ENCODE measurements at places on chromosomes 2 and 18. TPM values are rescaled to one million over a fixed set of nuclear protein-coding genes. Genes with fewer than 3 reads are reported as not detected.

- no peak for DNase-seq
- peak overlapping the region; percentile 71 for H3K27ac ChIP-seq
- no peaks in the 10 kb centered on the region for H3K4me1 ChIP-seq
- H3K27me3 ChIP-seq, result no peaks in the 10 kb centered on the region
These were observed 396.6 kb upstream of the TRIB2 start for GRCh38 chr2:12320027-12320734.

GRCh38 chr18:77102259-77103040 is 30.1 kb downstream of the MBP start:
- no peak overlapping the region for H3K4me3 ChIP-seq
- H3K36me3 ChIP-seq, result no peaks in the 10 kb centered on the region
- no peaks in the 10 kb centered on the region for H3K4me1 ChIP-seq

GRCh38 chr18:45165176-45165713 is 450.0 kb upstream of the SLC14A2 start:
- no peak overlapping the region for H3K4me3 ChIP-seq
- H3K4me1 ChIP-seq, result peaks cover 16% of the 10 kb centered on the region
- no peak overlapping the region for H3K27ac ChIP-seq

GRCh38 chr18:32299484-32299883 is 109.6 kb downstream of the MEP1B start:
- H3K36me3 ChIP-seq, result no peaks in the 10 kb centered on the region
- peaks cover 12% of the 10 kb centered on the region for H3K4me1 ChIP-seq
- DNase-seq, result no peak
- H3K4me3 ChIP-seq, result no peak overlapping the region

DNA sequence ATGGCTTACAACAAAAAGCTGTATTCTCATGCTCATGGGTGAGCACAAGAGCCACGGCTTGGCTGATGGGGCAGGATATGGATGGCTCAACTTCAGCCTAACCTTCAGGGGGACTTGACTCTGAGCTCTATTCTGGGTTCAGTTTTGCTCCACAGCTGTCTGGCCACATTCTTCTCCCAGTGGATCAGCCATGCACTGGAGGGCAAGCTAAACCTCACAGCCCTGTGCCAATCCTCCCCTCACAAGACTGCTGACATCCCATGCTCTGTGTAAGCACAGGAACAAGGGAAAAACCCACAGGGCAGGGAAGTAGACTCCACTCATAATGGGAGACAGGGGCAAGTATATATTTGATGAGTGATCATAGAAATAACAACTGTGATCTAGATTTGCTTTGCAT is 35.6 kb downstream of the COPS8 start:
- H3K4me1 ChIP-seq, result no peaks in the 10 kb centered on the region
- H3K36me3 ChIP-seq, result no peaks in the 10 kb centered on the region
- no peak overlapping the region for H3K4me3 ChIP-seq
- H3K27ac ChIP-seq, result no peak overlapping the region
- no peaks in the 10 kb centered on the region for H3K27me3 ChIP-seq

- H3K4me1 ChIP-seq, result peaks cover 39% of the 10 kb centered on the region
- H3K36me3 ChIP-seq, result peaks cover 6% of the 10 kb centered on the region
- no peak for DNase-seq
- H3K27ac ChIP-seq, result no peak overlapping the region
- H3K27me3 ChIP-seq, result no peaks in the 10 kb centered on the region
These were observed 60.2 kb downstream of the DNMT3A start for GRCh38 chr2:25281522-25281921.

- no peak for DNase-seq
- H3K36me3 ChIP-seq, result no peaks in the 10 kb centered on the region
- no peak overlapping the region for H3K27ac ChIP-seq
- no peaks in the 10 kb centered on the region for H3K27me3 ChIP-seq
- no peak overlapping the region for H3K4me3 ChIP-seq
These were observed 330.4 kb upstream of the FAM98A start for GRCh38 chr2:33929467-33929866.

DNA sequence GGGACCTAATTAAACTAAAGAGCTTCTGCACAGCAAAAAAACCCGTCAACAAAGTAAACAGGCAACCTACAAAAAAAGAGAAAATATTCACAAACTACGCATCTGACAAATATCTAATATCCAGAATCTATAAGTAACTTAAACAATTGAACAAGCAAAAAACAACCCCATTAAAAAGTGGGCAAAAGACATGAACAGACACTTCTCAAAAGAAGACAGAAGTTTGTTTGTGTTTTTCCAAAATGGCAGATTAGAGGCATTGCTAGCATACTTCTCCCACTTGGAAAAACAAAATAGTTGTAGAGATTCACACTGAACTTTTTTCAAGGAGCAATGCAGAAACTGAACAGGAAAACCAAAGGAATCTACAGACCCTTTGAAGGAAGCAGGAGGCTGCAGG is 37.6 kb downstream of the FLACC1 start:
- H3K4me3 ChIP-seq, result no peak overlapping the region
- H3K27ac ChIP-seq, result no peak overlapping the region
- H3K36me3 ChIP-seq, result no peaks in the 10 kb centered on the region
- no peaks in the 10 kb centered on the region for H3K4me1 ChIP-seq
- no peaks in the 10 kb centered on the region for H3K27me3 ChIP-seq

- no peaks in the 10 kb centered on the region for H3K36me3 ChIP-seq
- no peak overlapping the region for H3K27ac ChIP-seq
- no peak overlapping the region for H3K4me3 ChIP-seq
- no peak for DNase-seq
- H3K4me1 ChIP-seq, result no peaks in the 10 kb centered on the region
These were observed 48.7 kb downstream of the RRM2 start for GRCh38 chr2:10171006-10171800.

DNA sequence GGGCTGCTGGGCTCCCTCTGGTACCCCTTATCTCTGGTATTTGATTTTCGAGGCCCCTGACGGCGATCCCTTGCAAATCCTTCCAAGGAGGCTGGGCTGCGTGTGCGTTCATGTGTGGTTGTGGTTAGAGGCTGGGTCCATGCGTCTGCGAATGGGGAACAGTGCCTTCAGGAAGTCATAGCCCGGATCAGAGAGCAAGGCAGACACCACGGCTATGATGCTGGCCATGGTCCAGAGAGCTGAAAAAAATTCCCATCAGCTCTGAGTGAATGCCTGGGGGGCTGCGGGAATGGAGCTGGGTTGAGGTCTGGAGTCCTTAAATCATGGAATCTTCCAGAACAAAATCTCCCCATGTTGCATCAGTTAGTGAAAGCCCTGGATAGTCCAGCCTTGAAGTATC is 145.5 kb downstream of the ACKR3 start:
- no peaks in the 10 kb centered on the region for H3K27me3 ChIP-seq
- H3K4me1 ChIP-seq, result peaks cover 13% of the 10 kb centered on the region
- no peak overlapping the region for H3K4me3 ChIP-seq
- no peak for DNase-seq
- no peak overlapping the region for H3K27ac ChIP-seq

DNA sequence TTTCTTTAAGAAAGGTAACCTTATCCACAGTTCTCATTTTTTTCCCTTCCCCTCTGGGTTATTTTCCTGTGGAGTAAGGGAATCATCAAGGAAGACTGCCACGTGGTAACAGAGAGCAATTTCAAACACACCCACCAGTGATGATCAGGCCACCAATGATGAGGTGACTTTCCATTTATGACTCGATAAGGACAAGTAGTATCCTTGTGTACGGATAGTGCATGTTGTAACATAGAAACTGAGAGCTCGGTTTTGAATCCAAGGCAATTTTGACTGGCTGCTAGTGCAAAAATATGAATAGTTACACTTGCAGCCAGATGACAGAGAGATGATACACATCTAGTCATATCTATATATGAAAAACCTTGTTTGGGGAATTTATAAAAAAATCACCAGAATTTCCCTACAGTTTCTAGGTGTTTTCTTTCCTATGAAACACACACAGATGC is 143.6 kb upstream of the TCF4 start:
- no peaks in the 10 kb centered on the region for H3K27me3 ChIP-seq
- H3K4me3 ChIP-seq, result no peak overlapping the region
- H3K36me3 ChIP-seq, result no peaks in the 10 kb centered on the region
- H3K27ac ChIP-seq, result no peak overlapping the region

GRCh38 chr2:235773188-235773928 is 279.5 kb downstream of the AGAP1 start:
- no peak for DNase-seq
- no peaks in the 10 kb centered on the region for H3K4me1 ChIP-seq
- H3K27me3 ChIP-seq, result no peaks in the 10 kb centered on the region
- H3K36me3 ChIP-seq, result no peaks in the 10 kb centered on the region
- H3K4me3 ChIP-seq, result no peak overlapping the region

DNA sequence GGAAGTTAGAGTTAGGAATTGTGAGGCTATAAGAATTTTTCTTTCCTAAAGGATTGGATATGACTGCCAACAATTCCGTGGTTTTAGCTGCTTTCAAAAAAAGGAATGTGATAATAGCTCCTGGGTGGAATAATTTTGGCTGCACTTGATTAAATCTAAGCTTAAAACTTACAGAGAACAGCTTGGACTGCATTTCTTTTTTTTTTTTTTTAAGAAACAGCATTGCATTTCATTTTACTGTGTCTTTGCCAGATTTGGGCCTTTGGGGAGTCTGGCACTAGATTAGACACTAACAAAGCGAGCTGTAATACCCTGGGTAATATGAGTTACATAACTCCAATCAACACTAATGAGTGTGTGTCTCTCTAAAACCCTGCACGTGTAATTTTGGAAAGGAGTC is 37.8 kb upstream of the ZNF397 start:
- no peak for DNase-seq
- H3K27ac ChIP-seq, result no peak overlapping the region
- H3K27me3 ChIP-seq, result no peaks in the 10 kb centered on the region

DNA sequence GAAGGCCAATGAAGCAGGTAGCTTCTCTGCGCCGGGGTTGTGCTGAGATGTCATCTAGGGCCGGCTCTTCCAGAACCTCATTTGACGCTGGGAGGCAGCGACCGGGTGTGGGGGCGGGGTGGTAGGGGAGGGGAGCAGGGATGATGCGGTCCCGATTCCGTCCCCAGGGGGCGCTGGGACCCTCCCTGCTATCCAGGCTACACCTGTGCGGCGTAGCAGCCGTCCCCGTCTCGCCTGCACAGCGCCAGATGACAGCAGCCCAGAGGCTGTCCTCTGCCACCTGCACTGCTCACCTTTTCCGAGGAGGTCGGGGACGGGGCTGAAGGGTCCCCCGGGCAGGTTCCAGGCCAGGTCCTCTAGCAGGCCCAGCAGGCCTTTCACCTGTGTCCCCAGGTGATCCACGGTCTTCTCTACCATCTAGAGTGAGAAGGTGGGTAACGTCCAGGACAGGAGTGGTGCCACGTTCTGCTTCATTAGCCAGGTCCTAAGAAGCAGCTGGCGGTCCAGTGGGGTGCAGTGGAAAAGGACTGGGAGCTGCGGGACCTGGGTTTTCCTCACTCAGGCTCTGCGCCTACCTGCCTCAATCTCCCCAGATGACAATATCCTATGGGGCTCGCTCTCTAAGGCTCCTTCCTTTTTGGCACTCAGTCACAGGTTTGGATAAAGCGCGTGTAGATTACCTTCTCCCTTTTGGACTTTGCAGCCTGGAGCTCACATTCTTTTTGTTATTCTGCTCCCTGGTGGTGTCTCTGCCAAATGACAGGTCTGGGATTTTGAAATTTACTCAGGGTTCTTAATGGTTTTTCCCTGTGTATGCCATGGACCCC is 56.0 kb upstream of the RAB6C start:
- H3K27me3 ChIP-seq, result peaks cover 12% of the 10 kb centered on the region
- H3K4me3 ChIP-seq, result no peak overlapping the region
- H3K36me3 ChIP-seq, result no peaks in the 10 kb centered on the region
- H3K27ac ChIP-seq, result no peak overlapping the region
- H3K4me1 ChIP-seq, result peaks cover 9% of the 10 kb centered on the region

GRCh38 chr18:3540805-3541548 is 91.0 kb downstream of the TGIF1 start:
- no peaks in the 10 kb centered on the region for H3K36me3 ChIP-seq
- H3K4me3 ChIP-seq, result no peak overlapping the region
- no peak for DNase-seq
- no peaks in the 10 kb centered on the region for H3K4me1 ChIP-seq
- H3K27me3 ChIP-seq, result no peaks in the 10 kb centered on the region
- no peak overlapping the region for H3K27ac ChIP-seq

DNA sequence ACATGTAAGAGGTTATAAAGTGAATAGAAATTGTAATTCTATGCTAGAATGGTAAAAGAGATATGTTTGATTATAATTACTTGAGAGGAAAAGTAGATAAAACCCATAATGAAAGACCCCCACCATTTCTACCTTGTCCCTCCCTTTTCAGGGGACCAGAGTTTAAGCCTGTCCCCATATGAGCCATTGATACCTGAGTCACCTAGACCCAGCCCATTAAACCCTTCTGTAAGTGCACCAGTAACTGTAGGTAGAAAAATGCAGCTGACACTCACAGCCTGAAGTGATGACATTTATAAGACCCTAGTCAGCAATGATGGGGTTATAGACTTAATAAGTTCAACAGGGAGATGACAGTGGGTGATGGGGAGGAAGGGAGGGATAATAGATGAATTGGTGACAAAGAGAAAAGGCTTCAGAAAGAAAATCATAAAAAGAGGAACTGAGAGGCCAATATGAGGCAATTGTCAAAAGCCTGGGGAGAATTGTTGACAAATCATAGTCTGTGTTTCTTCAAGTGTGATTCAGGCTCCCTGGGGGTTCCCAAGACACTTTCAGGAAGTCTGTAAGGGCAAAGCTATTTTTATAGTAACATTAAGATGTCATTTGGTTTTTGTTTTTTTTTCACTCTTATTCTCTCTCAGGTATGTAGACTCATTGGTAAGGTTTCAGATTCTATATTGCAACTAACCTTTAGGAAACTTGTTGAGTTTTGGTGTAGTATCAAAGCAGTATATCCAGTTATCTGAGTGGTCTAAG is 544.2 kb downstream of the SATB2 start:
- H3K27me3 ChIP-seq, result no peaks in the 10 kb centered on the region
- no peak for DNase-seq
- no peaks in the 10 kb centered on the region for H3K36me3 ChIP-seq
- H3K4me1 ChIP-seq, result no peaks in the 10 kb centered on the region

- H3K36me3 ChIP-seq, result no peaks in the 10 kb centered on the region
- peaks cover 45% of the 10 kb centered on the region for H3K4me1 ChIP-seq
- no peak overlapping the region for H3K4me3 ChIP-seq
- peak overlapping the region; percentile 43 for H3K27ac ChIP-seq
- no peaks in the 10 kb centered on the region for H3K27me3 ChIP-seq
- no peak for DNase-seq
These were observed 12.7 kb downstream of the INPP1 start for GRCh38 chr2:190355968-190356644.

DNA sequence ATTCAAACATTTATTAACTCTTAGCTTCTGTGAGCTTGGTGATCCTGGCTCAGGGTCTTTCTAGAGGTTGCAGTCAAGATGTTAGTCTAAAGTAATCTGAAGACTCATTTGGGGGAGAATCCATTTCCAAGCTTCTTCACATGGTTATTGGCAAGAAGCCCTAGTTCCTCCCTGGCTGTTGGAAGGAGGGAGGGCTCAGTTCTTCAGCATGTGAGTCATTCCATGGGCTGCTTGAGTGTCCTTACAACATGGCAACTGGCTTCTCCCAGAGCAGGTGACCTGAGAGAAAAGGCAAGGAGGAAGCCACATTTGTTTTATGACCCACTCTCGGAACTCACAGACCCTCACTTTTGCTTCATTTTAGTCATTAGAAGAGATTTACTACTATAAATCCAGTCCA is 10.6 kb upstream of the C2orf74 start:
- no peak overlapping the region for H3K4me3 ChIP-seq
- H3K4me1 ChIP-seq, result no peaks in the 10 kb centered on the region
- H3K36me3 ChIP-seq, result no peaks in the 10 kb centered on the region
- no peak for DNase-seq

DRC1 gene
- polyA plus RNA-seq, result not detected

STON1 gene
- polyA plus RNA-seq, result 1.8 TPM

NPAS2 gene
- polyA plus RNA-seq, result 23.2 TPM

SNORC gene
- polyA plus RNA-seq, result 7.2 TPM

PLA2R1 gene
- polyA plus RNA-seq, result 0.23 TPM

MROH2A gene
- polyA plus RNA-seq, result 0.06 TPM

NR4A2 gene
- polyA plus RNA-seq, result 11.3 TPM

C2orf80 gene
- not detected for polyA plus RNA-seq

MPV17 gene
- 61.8 TPM for polyA plus RNA-seq

HOXD9 gene
- polyA plus RNA-seq, result 3.6 TPM

ERLEC1 gene
- polyA plus RNA-seq, result 34.4 TPM

GCA gene
- 24.1 TPM for polyA plus RNA-seq
